Activated naive CD4-positive, alpha-beta T cell (primary cell): ENCODE measurements at places on chromosomes 3 and 15.

GRCh38 chr15:43821505-43821904 is 3.0 kb downstream of the MFAP1 start:
- no peak for DNase-seq

DNA sequence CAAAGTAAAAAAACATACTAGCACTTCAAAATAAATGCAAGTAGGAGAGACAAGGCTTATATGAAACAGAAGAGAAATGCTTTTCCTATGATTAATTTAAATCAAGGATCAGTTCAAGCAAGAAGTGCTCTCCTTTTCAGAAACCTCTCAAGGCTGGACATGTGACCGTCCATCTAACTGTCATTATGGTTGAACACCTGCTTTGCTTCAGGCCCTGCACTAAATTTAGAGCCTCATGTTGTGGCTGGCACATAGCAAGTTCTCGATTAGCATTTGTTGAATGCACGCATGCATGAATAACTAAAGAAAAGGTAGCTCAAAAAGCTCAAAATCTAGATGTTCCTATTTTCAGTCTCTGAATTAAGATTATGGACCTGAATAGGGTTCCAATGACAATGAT is 82.0 kb downstream of the SV2B start:
- no peak for DNase-seq

- no peak for DNase-seq
These were observed 555.4 kb upstream of the SGO1 start for GRCh38 chr3:20741381-20741780.

DNA sequence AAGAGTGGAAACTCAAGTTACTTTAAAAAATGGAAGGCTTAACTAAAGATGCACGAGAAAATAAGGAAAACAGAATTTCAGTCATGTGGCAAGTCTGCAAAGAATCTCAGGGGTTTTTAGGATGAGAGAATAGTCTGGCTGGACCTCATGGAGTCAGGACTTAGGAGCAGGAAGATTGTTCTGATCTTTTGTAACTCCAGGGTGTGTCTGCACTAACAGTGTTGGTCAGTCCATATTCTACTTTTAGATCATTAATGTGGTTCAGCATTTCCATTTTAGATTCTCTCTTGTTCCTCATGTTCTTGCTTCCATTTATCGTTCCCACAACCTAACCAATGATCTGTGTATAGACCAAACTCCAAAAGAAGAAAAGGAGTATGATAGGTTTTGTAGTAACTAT is 15.3 kb downstream of the TMEM108 start:
- no peak for DNase-seq
